AG09319 (cell line): ENCODE measurements at places on chromosomes 12 and 14.

DNA sequence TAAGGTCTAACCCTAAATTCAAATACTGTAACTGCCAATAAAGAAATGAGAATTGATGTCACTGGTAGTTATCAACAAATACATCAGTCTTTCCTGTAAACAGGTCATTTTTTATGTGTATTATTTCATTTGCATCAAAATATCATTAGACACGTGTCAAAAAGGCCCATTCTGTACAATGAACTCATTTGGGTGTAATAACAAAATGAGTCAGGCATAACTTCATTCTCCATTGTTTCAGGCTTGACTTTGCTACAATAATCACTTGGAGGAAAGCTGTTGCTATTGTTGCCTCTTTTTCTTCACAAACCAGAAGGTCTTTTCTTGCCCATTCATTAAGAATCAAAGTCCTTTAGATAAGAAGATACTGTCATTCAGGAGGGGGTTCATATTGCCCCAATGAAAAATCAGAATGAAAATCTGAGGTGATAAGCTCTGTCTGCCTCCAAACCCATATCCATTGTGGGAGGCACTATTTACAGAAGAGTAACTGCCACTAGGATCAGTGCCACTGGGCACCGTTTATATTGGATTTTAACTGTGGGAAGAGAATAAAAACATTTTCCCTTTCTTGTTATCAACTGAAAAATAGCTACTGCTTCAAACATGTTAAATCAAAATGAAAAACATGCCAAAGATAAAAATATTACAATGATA is 10.1 kb downstream of the ENTPD5 start:
- no peak for DNase-seq

DNA sequence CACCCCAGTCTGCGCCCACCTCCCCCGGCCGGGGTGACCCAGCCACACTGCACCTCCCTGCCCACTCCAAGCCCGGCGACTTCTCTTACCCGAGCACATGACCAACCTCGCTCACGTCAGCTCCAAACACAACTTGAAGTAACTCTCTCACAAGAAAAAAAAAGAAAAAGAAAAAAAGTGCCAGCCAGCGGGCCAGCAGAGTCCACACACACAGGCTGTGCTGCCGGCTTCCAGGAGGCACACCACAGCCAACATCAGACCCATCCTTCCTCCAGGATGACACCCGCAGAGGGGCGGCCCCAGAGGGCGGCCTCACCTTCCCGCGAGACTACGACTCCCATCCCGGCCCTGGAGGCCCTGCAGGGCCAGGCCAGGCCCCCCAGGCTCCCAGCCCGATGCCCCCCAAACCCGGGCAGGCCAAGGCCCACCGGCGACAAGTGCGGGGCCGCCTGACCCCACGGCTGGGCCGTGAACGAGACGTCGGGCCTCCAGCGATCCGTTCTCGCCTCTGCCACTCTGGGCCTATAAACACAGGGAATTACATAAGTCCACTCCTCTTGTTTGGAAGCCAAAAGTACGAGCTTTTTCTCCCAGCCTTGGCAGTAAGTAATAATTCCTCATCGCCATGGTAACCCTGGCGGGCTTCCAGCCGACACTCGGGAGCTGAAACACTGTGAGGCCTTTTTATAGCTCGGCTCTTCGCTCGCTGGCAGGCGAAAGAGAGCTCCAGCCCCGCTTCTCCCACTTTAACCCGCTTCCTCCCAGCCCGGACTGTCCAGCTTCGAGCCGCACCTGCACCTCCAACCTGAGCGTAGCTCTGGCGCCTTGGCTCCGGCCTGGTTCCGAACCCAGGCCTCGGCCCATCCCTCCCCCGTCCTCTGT is 49.1 kb downstream of the NCOR2 start:
- peak; percentile 99 for DNase-seq

DNA sequence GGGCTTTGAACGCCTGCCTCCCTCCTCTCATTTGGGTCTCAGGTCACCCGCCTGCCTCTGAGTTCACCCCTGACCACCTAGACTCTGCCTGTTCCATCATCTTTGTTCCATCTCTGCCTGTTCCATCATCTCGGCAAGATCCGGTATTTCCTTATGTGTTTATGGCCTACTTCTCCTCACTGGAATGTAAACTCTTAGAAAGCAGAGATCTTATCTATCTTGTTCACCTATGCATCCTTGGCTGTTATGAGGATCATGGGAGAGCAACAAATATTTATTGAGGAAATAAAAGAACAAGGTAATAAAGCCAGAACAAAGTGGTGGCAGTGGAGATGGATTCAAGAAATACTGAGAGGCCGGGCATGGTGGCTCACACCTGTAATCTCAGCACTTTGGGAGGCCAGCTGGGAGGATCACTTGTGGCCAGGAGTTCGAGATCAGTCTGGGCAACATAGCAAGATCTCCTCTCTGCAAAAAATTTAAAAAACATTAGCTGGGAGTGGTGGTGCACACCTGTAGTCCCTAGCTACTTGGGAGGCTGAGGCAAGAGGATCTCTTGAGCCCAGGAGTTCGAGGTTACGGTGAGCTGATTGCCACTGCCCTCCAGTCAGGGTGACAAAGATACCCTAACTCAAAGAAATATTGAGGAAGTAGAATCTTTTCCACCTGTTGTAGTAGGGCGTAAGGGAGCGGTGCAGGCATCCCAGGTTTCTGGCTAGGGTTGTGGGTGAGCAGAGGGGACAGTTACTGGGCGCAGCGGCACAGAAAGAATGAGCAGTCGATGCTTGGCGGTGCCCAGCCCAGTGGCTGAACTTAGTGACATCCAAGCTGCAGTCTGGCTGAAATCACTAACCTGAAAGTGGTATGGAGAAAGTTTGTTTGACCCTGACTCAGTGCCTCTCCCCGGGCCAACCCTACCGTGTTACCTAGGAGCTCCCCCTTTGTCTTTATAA is 1.7 kb upstream of the KLC1 start:
- no peak for DNase-seq

DNA sequence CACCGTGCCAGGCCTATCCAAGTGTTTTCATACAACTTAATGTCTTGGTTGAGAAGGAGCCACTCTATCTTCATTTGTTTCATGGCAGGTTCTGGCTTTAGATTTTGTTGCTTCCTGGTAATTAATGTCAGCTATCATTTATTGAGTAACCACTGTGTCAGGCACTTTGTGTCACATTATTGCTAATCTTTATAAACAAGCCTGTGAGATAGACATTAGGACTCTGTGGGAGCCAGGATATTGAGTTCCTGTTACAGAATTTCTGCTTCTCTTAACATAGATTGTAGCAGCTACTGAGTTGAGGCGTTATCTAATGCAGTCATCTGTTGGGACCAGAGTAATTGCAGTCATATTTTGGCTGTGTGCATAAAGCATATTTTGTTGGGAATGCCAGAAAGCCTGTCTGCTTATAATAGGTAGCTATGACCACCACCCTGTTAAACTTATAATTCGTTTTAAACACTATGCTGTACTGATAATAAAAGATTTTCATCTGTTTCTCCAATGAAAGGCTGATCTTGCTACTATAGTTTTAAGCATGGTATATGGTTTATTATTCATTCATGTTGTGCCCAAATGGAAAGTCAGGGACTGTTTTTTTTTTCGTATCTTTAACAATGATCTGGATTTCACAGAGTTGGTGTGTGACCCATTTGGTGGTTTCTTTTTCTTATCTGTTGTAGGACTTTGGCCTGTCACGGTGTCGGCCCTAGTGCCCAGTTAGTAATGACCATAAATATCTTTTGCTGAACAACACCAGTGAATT is 432.6 kb downstream of the PCNX1 start:
- DNase-seq: no peak

DNA sequence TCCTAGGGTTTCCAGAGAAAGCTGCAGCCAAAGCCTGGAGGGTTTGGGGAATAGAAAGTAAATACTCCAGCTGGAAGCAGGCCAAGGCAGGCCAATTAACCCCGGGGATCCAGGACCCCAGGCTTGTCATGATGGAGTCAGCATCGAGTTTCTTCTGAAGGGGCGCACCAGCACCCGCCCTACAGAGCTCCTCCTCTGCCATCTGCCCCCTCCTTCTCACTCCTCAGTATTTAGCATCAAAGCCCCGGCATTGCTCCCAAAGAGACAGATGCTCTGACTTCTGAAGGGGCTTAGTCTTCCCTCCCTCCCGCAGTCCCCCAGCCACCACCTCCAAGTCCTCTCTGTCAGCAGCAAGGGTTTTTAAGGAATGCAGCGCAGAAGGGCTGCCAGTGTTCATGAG is 285.1 kb upstream of the NOS1 start:
- DNase-seq: no peak

GRCh38 chr14:24098927-24099813 is 5.1 kb downstream of the PCK2 start:
- no peak for DNase-seq

- no peak for DNase-seq
These were observed 115.9 kb downstream of the NTN4 start for GRCh38 chr12:95674631-95675030.

GRCh38 chr14:104239861-104240301 is 101.5 kb downstream of the KIF26A start:
- DNase-seq: no peak

DNA sequence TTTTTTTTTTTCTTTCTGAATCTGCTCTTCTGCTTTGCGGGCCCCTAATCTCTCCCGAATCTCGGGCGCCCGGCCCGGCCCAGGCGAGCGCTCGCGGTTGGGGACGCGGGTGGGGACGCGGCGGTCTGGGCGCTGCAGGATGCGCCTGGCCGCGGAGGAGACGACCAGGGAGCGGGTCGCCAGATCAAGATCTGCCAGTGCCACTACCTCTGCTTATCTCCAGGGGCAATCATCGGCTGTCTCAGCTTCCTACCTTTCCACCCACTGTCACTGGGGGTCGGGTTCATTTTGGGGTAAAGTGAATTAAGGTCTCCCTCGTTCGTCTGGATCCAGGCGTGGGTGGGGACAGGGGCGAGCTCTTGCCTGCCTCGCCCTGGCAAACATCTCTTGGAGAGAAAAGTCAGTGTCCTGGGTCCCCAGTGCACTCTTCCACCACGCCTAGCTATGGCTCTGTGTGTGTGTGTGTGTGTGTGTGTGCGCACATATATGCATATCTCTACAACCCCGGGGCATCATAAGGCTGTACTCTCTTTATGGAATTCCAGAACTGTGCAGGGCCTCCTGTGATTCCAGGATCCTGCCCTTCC is 422.3 kb downstream of the VRK1 start:
- DNase-seq: no peak

DNA sequence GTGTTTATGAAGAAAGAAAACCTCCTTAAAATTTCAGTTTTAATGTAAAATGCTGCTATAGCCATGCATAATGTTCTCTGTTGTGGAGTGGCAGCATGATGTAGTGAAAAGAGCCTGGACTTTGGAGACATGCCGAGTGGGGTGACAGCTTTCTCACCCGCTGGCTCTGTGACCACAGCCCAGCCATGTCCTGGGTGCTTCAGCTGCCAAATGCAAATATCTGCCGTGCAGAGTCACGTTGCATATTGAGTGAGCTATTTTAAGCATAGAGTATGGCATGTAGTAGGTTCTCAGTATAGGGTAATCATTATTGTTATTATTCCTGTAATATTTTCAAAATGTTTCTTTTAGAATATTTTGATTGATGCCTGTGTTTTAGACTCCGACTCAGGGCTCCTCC is 15.5 kb upstream of the TCTN2 start:
- no peak for DNase-seq

- no peak for DNase-seq
These were observed 943.2 kb downstream of the TMTC2 start for GRCh38 chr12:83629931-83630330.

GRCh38 chr14:37147310-37147880 is 25.0 kb downstream of the SLC25A21 start:
- DNase-seq: no peak

- DNase-seq: no peak
These were observed 15.8 kb downstream of the NGDN start for GRCh38 chr14:23485326-23485725.

DNA sequence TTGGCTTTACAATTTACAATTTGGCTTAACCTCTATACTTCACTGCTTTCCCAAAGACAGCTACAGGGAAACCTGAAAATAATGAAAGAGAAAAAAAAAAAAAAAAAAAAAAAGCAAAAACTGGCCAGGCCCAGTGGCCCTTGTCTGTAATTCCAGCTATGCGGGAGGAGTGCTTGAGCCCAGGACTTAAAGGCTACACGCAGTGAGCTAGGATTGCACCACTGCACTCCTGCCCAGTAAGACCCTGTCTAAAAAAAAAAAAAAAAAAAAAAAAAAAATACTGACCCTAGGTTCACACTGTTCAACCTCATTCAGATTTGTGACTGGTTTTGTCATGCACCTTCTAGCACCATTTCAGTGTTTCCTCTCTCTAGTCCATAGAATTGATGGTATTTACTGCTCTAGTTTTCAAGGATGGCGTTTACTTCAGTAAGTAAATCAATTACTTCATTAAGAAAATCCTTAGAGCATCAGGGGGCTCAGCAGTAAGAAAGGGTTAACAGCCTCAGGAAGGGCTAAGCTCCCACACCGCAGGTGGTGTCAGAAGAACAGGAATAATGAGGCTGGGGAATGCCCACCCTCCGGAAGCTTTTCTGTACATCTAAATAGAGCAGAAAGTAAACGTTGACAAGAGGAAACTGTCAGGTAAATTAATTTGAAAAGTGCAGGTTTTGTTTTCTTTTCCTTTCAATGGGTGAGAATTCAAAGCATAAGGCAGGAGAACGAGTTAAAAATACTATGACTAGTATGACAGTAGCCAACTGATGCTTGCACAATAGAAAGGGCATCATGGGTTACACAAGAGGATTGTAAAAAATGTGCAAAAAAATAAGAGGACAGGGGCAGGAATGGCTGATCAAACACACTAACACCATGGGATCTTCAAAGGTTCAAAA is 115.0 kb upstream of the MDM1 start:
- DNase-seq: no peak

GRCh38 chr14:89773151-89773550 is 181.4 kb downstream of the EFCAB11 start:
- no peak for DNase-seq

DNA sequence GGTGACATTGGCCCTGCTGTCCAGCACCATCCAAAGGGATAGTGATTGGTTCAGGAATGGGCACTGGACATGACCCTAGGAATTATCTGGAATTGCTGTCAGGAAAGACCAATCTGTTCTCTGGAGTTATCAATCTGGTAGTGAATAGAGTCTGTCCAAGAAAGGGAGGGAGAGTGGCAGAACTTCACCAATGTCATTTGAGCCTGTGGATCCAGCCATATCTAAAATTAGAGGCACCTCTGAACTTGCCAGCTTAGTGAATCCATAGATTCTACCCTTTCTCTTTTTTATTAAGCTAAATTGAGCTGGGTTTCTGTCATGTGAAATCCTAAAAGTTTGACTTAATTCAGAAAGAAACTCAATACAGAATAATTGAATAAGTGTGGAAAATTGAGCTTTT is 93.9 kb downstream of the NKX2-1 start:
- DNase-seq: no peak

- DNase-seq: no peak
These were observed 31.0 kb upstream of the SLC38A1 start for GRCh38 chr12:46299851-46300250.
